KG1 (cell line): ENCODE measurements at places on chromosomes 2 and 18.

DNA sequence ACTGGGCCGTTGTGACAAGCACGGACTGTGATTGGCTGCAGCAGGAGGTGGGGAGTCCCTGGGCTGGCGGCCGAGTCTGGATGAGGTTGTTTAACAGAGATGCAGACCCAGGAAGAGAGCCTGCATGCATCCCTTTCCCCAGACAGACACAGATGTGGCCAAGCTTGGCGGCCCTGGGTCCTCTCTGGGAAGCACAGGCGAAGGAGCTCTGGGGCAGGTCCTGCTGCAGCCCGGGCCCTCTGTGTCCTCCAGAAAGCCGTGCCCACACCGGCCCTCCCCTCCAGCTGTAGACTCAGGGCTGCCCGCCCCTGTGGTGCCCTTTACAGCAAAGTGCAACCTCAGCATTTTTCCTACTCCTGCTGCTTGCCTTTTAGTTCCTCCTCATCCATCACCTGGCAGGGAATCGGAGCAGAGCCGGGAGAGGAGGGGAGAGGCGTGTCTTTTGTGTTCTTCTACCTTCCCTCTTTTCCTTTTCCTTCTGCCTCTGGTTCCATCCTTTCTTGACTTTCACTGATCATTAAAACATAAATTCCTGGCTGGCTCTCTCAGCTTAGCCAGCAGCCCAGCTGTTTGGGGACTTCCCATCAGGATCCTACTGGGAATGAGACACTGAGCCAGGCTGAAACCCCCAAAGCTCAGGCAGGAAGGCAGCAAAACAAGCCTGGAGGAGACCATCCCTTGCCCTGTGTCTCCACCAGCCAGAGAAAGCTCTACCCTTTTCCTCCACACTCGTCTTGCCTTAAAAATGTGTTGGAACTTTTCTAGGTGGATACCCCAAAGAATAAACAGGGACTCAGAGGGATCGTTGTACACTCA is 75.0 kb downstream of the CTIF start:
- DNase-seq = no peak

DNA sequence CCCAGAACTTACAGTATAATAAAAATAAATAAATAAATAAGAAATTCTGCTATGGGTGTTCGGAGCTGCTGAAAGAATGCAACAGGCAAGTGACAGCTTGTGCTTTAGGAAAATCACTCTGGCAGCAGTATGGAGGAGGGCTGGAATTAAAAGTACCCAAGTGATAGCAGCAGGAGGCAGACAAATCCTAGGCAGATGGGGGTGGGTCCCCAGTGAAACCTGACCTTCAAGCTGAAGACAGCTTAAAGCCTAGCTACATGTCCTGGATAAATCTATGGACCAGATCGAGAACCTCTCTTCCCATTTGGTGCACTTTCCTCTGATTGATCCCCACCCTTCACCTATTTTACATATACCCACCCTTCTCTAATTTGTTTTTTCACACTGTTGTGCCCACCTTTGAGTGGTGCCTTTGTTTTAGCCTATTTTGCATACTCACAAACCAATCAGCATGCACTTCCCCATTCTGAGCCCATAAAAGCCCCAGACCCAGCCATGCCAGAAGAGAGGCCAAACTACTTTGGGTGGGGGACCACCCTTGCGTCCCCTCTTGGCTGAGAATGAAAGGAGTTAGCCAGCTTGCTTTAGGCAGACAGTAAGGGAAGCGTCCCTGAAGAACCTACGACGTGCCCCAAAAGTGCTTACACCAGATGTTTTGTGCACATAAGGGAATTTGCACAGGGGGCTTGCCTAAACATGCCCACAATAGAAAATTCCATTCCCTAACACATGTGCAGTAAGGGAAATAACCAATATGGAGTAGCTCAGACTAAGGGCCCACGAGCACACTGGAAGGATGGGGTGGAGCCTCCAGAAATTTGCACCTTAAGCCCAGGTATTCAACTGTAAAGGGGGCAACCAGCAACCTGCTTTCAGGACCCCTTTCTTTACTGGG is 3.0 kb downstream of the METTL8 start:
- no peak for DNase-seq

DNA sequence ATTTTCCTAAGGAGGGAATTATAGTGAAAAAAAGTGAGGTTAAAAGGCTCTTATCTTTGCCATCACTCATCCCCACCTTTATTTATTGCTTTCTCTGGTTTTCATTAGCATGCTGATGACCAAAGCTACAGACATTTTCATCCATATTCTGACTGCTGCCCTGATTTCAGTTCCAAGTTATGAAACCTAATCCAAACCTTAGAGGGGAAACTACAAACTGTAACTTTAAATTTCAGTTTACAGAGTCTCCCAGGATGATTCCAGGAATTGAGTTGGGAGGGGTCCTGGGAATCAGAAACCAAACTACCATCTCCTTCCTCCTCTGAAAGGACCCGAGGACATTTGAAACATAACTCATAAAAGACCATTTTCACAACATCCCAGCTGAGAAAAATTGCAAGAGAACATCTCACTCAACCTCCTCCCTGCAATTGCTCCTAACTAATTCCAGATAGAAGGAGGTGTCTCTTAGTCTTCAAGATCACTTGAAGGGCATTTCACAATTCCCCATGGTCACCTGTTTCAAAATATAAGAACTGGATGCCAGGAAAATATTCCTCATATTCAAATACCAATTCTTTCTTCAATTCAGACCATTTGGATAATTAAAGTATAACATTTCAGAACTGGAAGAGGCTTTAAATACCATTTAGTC is 520.6 kb downstream of the TNS1 start:
- DNase-seq = no peak

- no peak for DNase-seq
Observed at GRCh38 chr2:241551599-241551997, 6.9 kb upstream of the BOK start.

DNA sequence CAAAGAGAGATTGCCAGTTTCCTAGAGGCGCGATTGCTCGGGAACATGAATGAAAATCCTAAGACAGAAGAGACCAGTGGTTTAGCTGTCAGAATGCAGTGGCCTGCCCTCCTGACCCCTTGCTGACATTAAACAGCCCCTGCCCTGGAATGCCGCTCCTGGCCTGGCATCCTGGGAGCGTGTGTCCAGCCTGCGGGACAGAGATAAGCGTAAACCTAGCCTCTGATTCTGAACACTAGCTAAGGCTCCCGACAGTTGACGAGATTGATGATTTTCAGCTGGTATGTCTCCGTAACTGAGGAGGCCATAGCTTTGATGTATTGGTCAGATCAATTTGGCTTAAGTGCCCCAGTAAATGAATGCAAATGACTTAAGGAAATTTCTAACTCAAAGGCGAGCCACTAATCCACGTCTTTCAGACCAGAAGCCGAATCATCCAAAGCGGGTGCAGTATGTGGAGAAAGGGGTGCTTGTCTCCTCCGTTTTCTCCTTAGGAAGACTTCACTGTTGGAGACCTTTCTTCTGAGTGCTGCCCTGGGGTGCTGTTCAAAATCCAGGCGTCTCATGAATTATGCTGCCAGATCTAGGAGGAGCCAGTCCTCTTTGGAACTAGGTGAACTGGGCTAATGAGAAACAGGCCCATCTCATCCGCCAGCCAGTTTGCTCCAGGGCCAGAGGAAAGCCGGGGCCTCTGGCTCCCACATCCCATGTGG is 142.5 kb upstream of the L3MBTL4 start:
- no peak for DNase-seq

DNA sequence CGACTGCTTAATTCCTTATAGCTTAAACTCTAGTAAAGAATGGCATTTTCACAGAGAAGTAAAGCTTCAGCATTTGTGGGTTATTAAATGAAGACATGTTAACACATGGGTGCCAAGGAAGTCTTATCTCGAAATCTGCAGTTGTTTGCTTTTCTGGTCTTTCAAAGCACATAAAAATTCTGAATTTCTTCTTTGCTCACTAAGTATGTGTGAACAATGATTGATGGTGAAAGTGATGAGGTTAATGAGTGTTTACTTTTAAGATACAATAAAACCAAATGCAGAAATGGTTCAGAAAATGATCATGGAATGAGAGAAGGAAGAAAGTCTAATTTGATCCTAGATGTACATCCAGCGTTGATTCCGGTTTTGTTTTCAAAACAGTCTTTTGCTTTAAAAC is 234.6 kb upstream of the RAB12 start:
- no peak for DNase-seq
